ENCODE measurements at places on chromosomes 6 and 20. TPM values are rescaled to one million over a fixed set of nuclear protein-coding genes. Genes with fewer than 3 reads are reported as not detected.

DNA sequence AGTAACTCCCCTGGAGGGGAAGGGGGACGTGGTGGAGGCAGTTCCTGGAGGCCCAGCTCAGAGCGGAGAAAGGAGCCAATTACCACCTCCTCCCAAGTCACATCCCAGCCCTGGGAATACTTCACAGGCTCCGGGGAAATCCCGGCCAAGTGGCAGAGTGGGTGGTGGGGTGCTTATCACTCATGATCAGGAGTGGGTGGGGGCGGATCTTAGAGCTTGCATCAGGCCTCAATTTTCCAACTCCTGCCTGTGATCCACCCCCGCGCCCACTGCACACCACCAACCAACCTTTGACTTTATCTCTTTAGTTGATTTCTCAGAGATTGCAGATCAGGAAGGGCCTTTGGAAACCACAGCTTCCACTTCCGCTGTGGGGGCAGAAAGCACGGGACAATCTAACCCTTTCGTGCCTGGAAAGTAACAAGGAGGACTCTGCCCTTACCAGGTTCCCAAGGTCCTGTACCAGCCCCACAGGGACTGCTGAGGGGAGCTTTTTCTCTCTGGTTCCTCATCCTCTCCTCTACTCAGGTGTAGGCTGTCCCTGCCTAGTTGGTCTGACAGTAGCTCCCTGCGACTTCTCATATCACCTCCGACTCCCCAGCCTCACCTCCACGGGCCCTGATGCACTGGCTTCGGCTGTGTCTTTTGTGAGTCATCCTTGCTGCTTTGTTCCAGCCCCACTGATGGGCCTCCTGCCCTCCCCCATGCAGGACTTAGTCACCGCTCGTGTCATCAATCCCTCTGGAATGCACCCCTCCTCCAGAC, 24.9 kb upstream of the IER3 start:
- H3K27me3 ChIP-seq: no peaks in the 10 kb centered on the region
- H3K4me3 ChIP-seq: peak overlapping the region; percentile 16
- H3K4me1 ChIP-seq: peaks cover 36% of the 10 kb centered on the region
- no peaks in the 10 kb centered on the region for H3K36me3 ChIP-seq

GRCh38 chr6:72504406-72504805, 117.5 kb upstream of the KCNQ5 start:
- no peak for DNase-seq
- no peaks in the 10 kb centered on the region for H3K36me3 ChIP-seq
- no peaks in the 10 kb centered on the region for H3K27me3 ChIP-seq
- H3K4me3 ChIP-seq: no peak overlapping the region

- no peaks in the 10 kb centered on the region for H3K27me3 ChIP-seq
- no peak for DNase-seq
- no peaks in the 10 kb centered on the region for H3K4me1 ChIP-seq
Observed at GRCh38 chr20:6718662-6719368, 48.7 kb upstream of the BMP2 start.

GRCh38 chr6:127582777-127583462, 5.9 kb downstream of the C6orf58 start:
- H3K27me3 ChIP-seq: no peaks in the 10 kb centered on the region
- H3K36me3 ChIP-seq: no peaks in the 10 kb centered on the region
- H3K4me1 ChIP-seq: no peaks in the 10 kb centered on the region

DNA sequence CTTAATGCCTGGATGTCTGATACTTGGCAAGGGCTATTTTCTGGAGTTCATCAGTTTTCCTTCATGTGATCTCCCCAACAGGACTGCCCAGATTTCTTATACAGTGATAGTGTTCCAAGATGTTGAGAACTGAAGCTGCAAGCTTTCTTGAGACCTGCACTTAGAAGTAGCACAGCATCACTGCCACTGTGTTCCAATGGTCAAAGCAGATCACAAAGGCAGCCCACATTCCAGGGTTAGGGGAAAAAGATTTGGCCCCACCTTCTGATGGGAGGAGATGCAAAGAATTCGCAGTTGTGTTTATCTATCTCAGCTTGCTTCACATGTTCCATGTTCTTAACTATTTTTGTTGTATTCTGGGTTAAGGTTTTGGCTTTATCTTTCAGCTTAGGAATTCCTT, 78.2 kb downstream of the GPX5 start:
- peaks cover 4% of the 10 kb centered on the region for H3K4me1 ChIP-seq
- H3K27me3 ChIP-seq: no peaks in the 10 kb centered on the region
- no peak overlapping the region for H3K4me3 ChIP-seq
- H3K27ac ChIP-seq: no peak overlapping the region
- peaks cover 23% of the 10 kb centered on the region for H3K36me3 ChIP-seq

- no peak overlapping the region for H3K27ac ChIP-seq
- H3K4me1 ChIP-seq: peaks cover 3% of the 10 kb centered on the region
- no peak overlapping the region for H3K4me3 ChIP-seq
- no peak for DNase-seq
Observed at GRCh38 chr6:21900730-21901129, 307.2 kb downstream of the SOX4 start.

DNA sequence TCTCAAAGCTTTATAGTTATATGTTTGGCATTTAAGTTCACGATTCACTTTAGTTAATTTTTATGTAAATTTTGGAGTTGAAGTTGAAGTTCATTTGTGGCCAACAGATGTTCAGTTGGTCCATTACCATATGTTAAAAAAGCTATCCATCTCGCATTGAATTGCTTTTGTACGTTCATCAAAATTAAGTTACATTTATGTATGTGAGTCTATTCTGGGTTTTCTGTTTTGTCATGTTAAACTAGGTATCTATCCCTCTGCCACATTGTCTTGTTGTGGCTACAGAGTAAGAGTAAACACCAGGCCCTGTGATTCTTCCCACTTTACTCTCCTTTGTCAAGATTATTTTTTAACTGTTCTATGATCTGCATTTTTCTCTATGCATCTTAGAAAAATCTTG, 237.3 kb downstream of the BMP2 start:
- H3K27me3 ChIP-seq: no peaks in the 10 kb centered on the region
- no peak for DNase-seq
- no peaks in the 10 kb centered on the region for H3K4me1 ChIP-seq
- no peak overlapping the region for H3K4me3 ChIP-seq
- no peaks in the 10 kb centered on the region for H3K36me3 ChIP-seq

GRCh38 chr20:3510110-3510509, 39.3 kb downstream of the ATRN start:
- no peaks in the 10 kb centered on the region for H3K36me3 ChIP-seq
- H3K27me3 ChIP-seq: no peaks in the 10 kb centered on the region
- no peak overlapping the region for H3K27ac ChIP-seq
- no peak overlapping the region for H3K4me3 ChIP-seq
- DNase-seq: no peak
- H3K4me1 ChIP-seq: no peaks in the 10 kb centered on the region

GRCh38 chr20:59515013-59515905, 89.1 kb upstream of the PHACTR3 start:
- H3K27me3 ChIP-seq: no peaks in the 10 kb centered on the region
- H3K27ac ChIP-seq: no peak overlapping the region
- H3K4me1 ChIP-seq: no peaks in the 10 kb centered on the region
- no peaks in the 10 kb centered on the region for H3K36me3 ChIP-seq
- no peak overlapping the region for H3K4me3 ChIP-seq

DNA sequence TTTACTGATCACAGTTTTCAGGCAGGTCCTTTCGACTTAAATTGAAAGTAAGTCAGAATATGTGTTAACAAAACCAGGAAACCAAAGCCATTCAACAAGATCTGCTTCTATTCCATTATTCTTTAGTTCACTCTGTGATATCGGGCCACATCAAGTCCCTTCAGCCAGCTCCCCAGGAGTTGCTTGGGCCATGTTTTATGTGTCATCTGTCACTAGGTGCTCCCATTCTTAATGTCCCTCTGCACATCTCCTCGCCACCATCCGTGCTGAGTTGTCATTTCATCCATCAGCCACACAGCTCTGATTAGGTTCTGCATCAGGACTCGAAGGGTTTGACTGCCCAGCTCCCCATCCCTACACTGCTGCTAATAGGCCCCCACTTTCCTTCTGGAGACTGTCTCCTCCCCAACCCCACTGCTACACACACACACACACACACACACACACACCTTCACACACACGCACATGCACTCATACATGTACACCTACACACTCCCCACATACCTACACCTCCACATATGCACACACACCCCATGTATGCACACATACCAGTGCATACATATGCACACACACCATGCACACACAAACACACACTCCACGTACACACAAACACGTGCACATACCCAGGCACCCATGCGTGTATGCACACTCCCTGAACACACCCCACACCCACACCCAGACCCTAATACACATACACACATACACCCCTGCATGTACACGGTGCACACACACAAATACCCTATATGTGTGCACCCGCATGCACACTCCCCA, 143.3 kb upstream of the GMDS start:
- no peak overlapping the region for H3K4me3 ChIP-seq
- no peak overlapping the region for H3K27ac ChIP-seq
- H3K4me1 ChIP-seq: no peaks in the 10 kb centered on the region
- peaks cover 21% of the 10 kb centered on the region for H3K27me3 ChIP-seq
- no peaks in the 10 kb centered on the region for H3K36me3 ChIP-seq

GRCh38 chr6:151425561-151425960, 26.4 kb downstream of the RMND1 start:
- DNase-seq: no peak
- H3K4me3 ChIP-seq: no peak overlapping the region
- peaks cover 76% of the 10 kb centered on the region for H3K36me3 ChIP-seq

- no peak overlapping the region for H3K4me3 ChIP-seq
- H3K27ac ChIP-seq: no peak overlapping the region
- H3K27me3 ChIP-seq: no peaks in the 10 kb centered on the region
- H3K36me3 ChIP-seq: no peaks in the 10 kb centered on the region
- 0 out of 2 replicates have a peak, but pooled peaks cover 3% of the 10 kb centered on the region for H3K4me1 ChIP-seq
- DNase-seq: no peak
Observed at GRCh38 chr20:37703035-37703845, 9.4 kb downstream of the CTNNBL1 start.

DNA sequence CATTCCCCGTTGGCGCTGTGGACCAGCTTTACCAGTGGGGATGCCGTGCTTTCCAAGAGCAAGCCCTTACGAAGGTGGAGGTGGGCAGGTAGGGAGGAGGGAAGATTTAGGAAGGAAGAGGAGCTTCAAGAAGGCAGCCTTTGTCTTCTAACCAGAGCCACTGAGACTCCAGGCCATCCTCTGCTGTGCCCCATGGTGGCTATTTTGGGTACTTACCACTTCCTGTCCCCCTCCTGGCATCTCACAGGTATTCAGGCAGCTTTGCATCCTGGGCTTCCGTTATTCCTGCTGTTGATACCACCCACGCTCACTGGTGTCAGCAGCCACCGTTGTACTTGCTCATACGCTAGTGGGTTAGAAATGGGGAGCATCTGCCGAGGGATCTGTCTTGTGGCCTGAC, 22.9 kb downstream of the ERMARD start:
- H3K4me3 ChIP-seq: no peak overlapping the region
- no peak overlapping the region for H3K27ac ChIP-seq
- peaks cover 33% of the 10 kb centered on the region for H3K36me3 ChIP-seq

DNA sequence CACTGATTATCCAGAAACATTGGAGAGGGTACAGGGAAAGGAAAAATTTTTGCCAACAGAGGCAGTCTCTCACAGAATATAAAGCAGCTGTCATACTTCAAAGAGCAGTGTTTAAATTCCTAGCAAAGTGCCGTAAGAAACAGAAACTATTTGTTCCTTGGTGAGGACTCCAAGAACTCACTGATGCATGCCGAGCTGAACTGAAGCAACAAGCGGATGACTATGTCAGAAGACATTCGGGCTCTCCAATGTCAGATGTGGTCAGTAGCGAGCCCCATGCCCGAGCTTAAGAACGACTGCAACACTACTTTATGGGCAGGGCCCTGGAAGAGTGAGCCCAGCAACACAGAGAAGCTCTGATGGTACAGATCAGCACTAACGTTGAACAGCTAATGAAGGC, 54.7 kb downstream of the OR2B6 start:
- H3K4me3 ChIP-seq: no peak overlapping the region
- no peaks in the 10 kb centered on the region for H3K36me3 ChIP-seq
- no peaks in the 10 kb centered on the region for H3K4me1 ChIP-seq
- no peak for DNase-seq
- H3K27ac ChIP-seq: no peak overlapping the region
- H3K27me3 ChIP-seq: no peaks in the 10 kb centered on the region

SYNGAP1 gene
- total RNA-seq: 15.2 TPM

EDN1 gene
- total RNA-seq: not detected

CLPSL1 gene
- total RNA-seq: not detected

LPA gene
- 0.18 TPM for total RNA-seq

CTCFL gene
- 122 TPM for total RNA-seq

PREP gene
- 58.3 TPM for total RNA-seq

CDSN gene
- not detected for total RNA-seq

FAM162B gene
- total RNA-seq: not detected

ZNF311 gene
- 7.5 TPM for total RNA-seq
